GM06990 (cell line): ENCODE measurements at places on chromosomes 4 and X.
A peak's percentile ranks its signal among the peaks of the same experiment; 100 is the strongest.

- DNase-seq, result no peak
Measured at GRCh38 chr4:47915378-47915777, 995 bp upstream of the NFXL1 start.

GRCh38 chr4:67608027-67608426, 49.5 kb downstream of the STAP1 start:
- DNase-seq, result no peak

GRCh38 chrX:104315555-104315954, 60.8 kb upstream of the ESX1 start:
- no peak for DNase-seq

- no peak for DNase-seq
Measured at GRCh38 chr4:1731180-1731579, 9.9 kb downstream of the TACC3 start.

DNA sequence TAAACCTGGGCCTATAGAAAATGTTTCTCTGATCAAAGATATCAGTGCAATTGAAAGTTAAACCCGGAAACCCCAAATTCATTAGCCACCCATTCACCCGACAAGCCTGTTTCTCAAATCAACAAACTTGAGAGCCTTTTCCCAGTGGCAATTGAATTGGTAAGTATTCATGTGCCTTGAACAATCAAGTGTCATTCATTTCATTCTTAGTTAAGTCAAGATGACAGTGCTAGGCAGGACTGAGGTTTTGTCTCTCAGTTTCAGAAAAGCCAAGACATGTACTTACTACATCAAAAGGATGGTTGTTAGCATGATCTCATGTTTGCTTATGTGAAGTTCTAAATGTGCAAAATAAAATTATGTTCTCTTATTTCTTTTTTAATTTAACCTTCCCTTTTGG, 32.3 kb downstream of the CC2D2A start:
- DNase-seq, result no peak

DNA sequence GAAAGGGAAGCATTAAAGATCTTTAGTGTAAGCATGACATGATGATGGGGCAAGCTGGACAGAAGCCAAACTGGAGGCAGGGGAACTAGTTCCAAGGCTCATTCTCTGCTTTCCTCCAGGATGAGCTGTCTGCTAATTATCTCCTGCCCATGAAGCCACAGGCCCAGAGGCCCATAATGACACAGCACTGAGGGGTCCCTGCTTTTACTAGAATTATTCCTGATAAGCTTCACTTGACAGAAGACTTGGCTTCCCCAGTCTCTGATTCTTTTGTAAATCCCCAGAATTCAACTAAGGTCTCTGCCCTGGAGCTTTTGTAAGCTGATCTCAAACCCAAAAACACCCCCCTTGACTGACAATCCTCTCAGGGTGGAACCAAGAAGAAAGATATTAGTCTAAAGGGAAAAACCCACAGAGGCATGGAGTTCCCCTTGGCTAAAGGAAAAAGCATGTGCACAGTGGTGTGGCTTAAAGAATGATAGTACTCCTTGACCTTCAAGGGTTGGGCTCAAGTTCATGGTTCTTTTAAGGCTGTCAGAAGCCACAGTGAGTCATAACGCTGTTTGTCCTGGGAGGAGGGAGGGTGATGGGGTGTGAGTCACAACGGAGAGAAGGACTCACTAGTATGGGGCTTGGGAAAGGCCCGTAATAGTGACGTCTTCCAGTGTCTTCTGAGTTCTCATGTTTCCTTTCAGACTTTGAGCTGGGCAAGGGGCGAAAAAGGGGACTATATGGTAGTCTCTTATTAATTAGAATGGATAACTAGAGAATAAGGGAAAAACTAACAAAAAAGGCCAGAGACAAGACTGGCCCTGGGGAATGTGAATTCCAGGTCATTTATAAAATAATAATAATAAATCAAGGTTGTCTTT, 146.0 kb upstream of the CPEB2 start:
- DNase-seq, result peak; percentile 75

DNA sequence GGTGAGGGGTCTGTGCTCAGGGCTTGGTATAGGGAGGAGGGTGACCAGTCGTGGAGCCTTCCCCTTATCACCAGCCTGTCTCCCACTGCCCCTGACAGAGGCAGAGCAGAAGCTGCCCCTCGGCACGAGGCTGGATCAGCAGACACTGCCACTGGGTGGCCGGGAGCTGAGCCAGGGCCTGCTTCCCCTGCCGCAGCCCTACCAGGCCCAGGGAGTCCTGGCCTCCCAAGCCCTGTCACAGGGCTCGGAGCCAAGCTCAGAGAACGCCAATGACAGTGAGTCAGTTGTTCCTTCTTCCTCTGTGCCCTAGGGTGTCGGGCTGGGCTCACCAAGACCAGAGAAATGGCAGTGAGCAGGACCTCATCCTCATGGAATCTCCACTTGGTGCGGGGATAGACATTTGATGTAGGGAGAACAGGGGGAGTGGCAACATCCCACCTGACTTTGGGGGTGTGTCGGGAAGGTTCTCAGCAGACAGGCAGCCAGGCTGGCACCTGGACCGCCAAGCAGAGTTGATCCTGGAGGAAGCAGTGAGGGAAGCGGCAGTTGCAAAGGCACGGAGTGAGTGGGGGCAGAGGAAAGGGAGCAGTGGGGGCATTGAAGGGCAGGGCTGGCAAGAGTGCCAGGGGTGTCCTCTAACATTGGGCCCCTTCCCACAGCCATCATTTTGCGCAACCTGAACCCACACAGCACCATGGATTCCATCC, 14.3 kb upstream of the UBA1 start:
- DNase-seq, result no peak

- DNase-seq, result no peak
Measured at GRCh38 chr4:3651267-3651845, 114.8 kb upstream of the ADRA2C start.

DNA sequence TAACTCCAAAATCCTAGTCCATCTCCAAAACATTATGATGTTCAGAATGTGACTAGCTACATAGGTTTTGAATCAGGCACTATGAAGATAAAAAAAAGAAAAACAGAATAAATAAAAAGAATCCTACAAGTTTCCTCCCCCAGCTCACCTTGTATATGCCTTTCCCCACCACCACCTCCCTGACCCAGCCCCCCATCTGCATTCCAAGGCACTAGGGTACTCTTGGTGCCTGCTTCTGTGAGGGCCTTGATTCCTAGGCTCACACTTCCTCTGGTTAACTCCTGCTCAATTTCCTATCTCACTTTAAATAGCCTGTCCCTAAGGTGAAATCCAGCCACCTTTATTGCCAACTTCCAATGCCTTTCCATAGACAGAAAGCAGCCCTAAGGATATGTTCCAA, 178.7 kb upstream of the ATOH1 start:
- no peak for DNase-seq

GRCh38 chr4:92304121-92304520, 355 bp downstream of the GRID2 start:
- no peak for DNase-seq

DNA sequence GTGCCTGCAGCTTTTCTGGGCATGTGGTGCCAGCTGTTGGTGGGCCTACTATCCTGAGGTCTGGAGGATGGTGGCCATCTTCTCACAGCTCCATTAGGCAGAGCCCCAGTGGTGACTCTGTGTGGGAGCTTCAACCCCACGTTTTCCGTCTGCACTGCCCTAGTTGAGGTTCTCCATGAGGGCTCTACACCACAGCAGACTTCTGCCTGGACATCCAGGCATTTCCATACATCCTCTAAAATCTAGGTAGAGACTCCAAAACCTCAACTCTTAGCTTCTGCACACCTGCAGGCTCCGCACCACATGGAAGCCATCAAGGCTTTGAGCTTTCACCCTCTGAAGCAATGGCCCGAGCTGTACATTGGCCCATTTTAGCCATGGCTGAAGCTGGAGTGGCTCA, 153.3 kb upstream of the PGRMC2 start:
- DNase-seq, result no peak

- no peak for DNase-seq
Measured at GRCh38 chr4:87570290-87570805, 38.0 kb upstream of the DSPP start.

DNA sequence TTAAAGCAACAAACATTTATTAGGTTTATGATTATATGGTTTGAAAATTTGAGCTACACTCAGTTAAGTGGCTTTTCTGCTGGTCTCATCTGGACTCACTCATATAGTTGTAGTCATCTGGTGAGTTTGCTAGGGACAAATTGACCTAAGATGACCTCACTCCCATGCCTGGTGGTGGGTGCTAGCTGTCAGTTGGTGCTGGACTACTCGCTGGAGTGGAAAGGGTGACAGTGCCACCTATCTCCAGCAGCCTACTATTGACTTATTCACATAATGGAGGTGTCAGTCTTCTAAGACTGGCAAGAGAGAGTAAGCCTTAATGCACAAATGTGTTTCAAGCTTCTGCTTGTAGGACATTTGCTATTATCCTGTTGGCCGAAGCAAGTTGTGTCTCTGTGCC, 88.2 kb downstream of the TASL start:
- no peak for DNase-seq

- no peak for DNase-seq
Measured at GRCh38 chrX:148310426-148311165, 189.8 kb upstream of the AFF2 start.

GRCh38 chr4:167222099-167222498, 12.2 kb downstream of the SPOCK3 start:
- DNase-seq, result peak; percentile 1

GRCh38 chr4:111066887-111067286, 444.0 kb upstream of the PITX2 start:
- no peak for DNase-seq

- no peak for DNase-seq
Measured at GRCh38 chrX:1252861-1253260, 15.8 kb upstream of the CSF2RA start.

DNA sequence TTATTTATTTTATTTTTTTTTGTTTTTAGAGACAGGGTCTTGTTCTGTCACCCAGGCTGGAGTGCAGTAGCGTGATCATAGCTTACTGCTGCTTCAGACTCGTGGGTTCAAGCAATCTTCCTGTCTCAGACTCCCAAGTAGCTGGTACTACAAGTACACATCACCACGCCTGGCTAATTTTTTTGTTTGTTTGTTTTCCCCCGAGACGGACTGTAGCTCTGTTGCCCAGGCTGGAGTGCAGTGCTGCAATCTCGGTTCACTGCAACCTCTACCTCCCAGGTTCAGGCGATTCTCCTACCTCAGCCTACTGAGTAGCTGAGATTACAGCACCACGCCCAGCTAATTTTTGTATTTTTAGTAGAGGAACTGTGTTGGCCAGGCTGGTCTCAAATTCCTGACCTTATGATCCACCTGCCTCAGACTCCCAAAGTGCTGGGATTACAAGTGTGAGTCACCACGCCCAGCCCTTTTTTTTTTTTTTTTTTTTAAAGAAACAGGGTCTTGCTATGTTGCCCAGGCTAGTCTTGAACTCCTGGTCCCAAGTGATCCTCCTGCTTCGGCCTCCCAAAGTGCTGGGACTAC, 32.2 kb downstream of the COPS4 start:
- no peak for DNase-seq

DNA sequence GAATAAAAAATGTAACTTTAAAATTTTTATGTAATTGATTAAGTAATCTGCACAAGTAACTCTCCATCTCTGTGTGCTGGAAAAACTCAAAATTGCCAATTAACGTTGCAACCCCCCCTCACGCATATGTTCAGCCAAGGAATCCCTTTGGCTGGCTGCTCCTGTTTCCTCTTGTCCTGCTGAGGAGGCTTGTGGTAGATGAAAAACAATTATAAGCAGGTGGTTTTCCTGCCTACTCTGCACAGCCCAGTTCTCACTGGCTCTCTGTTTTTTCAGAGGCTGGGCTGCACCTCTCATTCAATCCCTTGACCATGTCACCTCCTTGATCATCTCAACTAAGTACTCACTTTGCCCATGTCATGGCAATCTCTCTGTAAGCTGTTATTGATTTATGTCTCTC, 1068.4 kb downstream of the ARAP2 start:
- DNase-seq, result no peak

- no peak for DNase-seq
Measured at GRCh38 chr4:122195718-122196117, 43.6 kb downstream of the BLTP1 start.

DNA sequence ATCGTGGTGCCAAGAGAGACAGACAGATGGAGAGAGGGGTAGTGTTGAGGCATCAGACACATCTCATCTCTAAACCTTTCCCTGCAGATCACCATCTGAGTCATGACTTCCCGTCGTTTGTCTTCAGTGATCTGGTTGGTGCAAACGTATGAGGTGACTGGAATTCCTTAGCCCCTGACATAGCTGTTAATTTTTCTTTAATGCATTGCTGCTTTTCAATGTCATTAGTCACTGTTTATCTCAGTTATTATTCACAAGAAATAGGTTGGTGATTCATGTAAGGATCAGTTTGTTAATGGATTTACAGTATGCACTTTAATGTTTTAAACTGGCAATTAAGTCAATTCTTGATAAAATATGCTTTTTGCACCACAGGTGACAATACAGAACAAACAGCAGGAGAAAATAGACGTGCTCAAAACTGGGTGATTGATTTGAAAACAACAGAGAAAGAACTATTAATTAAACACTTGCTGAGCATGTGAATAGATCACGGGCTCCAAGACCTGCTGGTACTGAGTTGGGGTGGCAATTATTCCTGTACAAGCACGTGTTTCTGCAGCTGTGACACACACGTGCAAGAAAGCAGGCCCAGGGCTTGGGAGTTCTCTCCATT, 1.3 kb upstream of the TMEM154 start:
- no peak for DNase-seq

DNA sequence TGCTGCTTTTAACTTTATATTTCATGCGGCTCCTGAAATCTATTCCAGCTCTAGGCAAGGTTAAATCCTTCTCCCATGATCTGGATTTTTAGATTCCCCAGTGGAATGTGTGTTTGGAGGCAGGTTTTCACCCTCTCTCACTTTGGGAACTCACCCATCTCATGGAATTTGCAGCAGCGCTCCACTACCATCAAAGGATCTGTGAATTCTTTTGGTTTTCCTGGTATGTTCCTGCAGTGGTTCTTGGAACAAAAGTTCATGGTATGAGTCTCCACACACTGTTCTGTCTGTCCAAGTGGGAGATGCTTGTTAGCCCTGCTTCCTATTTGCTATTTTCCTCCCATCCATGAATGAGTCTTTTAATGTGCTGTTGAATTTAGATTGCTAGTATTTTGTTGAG, 14.0 kb downstream of the APOOL start:
- no peak for DNase-seq

DNA sequence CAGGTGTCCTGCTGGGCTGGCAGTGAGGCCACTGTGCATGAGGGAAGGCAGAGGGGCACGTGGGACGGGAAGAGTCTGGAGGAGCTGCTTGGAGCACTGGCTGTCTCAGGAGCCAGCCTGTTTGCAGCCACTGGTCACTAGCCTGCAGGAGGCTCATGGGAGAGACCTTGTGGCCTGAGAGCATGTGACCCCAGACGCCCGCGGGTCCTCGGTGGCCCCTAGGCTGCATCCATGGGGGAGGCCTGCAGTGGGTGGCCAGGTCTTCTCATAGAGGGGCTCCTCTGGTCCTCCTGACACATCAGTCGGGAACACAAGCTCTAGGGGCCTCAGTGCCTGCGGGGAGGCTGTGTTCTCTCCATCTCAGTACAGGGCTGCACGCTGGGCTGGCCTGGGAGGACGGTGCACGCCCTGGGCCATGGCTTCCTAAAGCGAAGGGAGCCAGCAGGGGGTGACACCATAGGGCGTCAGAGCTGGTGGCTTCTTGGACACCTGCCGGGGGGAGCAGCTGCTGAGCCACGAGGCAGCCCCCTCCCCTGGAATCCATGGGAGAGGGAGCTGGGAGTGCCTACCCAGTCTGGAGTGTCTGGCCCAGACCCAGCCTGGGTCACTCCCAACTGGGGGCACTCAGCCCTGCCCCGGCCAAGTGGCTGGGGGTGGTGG, 12.3 kb downstream of the NAT8L start:
- no peak for DNase-seq
